ENCODE measurements at places on chromosomes 1 and 21. TPM values are rescaled to one million over a fixed set of nuclear protein-coding genes. Genes with fewer than 3 reads are reported as not detected.

DNA sequence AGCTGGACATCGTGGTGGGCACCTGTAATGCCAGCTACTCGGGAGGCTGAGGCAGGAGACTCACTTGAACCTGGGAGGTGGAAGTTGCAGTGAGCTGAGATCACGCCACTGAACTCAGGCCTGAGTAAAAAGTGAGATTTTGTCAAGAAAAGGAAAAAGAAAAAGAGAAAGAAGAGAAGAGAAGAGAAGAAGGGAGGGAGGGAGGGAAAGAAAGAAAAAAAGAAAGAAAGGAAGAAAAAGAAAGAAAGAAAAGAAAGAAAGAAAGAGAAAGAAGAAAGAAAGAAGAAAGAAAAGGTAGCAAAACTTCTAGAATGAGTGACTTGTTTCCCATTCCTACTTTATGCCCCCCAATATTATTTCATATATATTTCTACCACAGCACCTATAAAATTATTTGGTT, 98.8 kb downstream of the UBE2U start:
- DNase-seq, result no peak

The MAGI3 gene
- 5.8 TPM for total RNA-seq

The HSD3B2 gene
- not detected for total RNA-seq

The ACTN2 gene
- not detected for total RNA-seq

- no peak for DNase-seq
These were observed 4.8 kb upstream of the GJA8 start for GRCh38 chr1:147897789-147898188.

- no peak for DNase-seq
These were observed 1.2 kb downstream of the SYTL1 start for GRCh38 chr1:27342778-27343638.

The STUM gene
- 0.35 TPM for total RNA-seq

- no peak for DNase-seq
These were observed 196.0 kb upstream of the SAMSN1 start for GRCh38 chr21:14742119-14742518.

DNA sequence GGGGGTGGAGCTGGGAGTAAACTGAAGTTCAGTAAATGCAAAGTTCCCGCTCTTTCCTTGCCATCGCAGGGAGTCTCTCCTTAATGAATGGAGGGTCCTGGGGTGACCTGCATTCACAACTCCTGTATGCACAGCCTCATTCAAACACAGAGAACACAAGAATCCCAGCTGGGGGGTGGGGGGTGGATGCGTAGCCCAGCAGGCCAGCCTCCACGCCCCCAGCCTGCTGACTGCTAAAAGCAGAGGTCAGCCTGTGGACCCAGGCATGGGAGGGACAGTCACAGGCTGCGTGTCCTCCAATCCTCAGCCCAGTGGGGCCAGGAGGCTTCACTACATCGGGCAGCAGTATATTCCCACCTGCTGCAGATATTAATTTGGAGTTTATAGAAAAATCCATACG, 263.1 kb downstream of the GRIK3 start:
- DNase-seq, result no peak

The GCSAML gene
- total RNA-seq, result not detected

GRCh38 chr1:157893686-157894085, 52.1 kb upstream of the CD5L start:
- no peak for DNase-seq

GRCh38 chr21:35099310-35099709, 50.2 kb upstream of the RUNX1 start:
- DNase-seq, result no peak

DNA sequence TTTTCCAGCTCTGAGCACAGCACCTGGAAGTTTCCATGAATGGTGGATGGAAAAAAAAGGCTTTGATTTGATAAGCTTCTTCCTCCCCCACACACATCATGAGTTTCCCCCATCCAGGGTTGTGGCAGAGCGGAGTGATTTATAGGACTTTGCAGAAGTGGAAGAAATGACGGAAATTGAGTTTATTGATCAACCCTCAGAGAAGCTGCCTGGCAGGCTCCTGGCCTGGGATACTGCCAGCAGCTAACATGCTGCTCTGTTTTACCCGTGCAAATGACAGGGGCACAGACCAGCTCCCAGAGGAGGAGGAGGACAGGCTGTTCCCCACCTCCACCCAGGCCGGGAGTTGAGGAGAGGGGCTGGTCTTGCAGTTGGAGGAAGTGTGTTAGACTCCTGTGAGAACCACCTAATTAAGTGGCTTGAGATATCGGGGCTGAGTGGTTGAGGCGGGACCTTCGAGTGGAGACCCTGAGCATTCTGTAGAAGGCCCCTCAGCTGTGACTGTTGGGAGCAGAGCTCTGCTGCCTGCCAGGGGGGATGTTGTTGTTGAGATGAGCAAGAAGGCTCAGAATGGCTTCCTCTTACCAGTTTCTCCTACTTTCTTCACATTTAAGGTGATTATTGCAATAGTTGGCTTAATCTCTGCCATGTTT, 21.8 kb downstream of the ADORA1 start:
- no peak for DNase-seq

The NBPF26 gene
- 7.0 TPM for total RNA-seq

GRCh38 chr1:24892188-24893153, 37.6 kb downstream of the RUNX3 start:
- no peak for DNase-seq

- DNase-seq, result no peak
These were observed 88.3 kb downstream of the S1PR1 start for GRCh38 chr1:101325144-101325543.

The ATP8B2 gene
- 75.4 TPM for total RNA-seq

- DNase-seq, result no peak
These were observed 155.3 kb downstream of the ADSS2 start for GRCh38 chr1:244296447-244296846.

GRCh38 chr1:183466781-183467180, 5.5 kb upstream of the SMG7 start:
- DNase-seq, result no peak

DNA sequence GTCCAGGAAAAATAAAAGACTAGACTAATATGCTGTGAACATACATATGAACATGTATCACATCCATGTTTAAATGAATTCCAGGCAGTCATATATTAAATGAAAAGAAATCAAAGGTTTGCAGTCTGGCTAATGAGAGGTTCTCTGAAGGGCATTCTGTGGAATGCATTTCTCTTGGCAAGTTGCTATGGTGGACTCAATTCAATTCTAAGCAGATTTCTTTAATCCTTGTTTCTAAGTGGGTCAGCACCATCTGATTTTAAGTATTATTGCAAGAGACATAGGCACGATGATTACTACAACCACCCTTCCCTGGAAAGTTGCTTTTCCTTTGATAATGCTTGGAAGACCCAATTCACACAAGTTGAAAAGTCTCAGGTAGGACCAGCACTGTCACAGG, 23.9 kb upstream of the ABCA4 start:
- DNase-seq, result no peak

The FAM151A gene
- not detected for total RNA-seq

The GBP5 gene
- 3.0 TPM for total RNA-seq

DNA sequence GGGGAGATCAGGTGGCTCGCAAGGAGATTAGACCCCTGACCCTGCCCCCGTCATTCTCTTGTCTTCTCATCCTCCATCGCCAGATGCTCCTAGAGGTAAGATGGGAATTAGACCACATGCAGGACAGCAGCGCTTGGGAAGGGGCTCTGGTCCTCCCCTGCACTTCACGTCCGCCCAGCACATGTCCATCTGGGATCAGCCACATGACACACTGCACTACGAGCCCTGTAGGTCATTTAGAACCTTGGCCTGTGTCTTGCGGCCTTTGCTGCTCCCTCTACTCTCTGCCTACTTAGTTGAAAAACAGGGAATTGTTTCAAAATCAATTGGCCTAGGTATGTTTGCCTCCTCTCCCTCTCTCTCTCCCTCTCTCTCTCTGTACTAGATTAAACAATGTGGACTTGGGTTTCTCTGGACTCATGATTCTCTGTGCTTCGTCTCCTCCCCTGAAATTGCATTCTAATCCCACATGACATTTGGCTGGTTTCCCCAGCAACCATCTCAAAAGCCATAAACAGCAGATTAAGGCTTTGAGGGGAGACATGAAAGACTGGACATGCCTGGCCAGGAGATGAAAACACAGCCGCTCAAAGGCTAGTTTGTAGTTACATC, 3.8 kb upstream of the NCMAP start:
- no peak for DNase-seq

The HSF2BP gene
- total RNA-seq, result 1.7 TPM

- DNase-seq, result no peak
These were observed 136.6 kb downstream of the PLXNA2 start for GRCh38 chr1:208107425-208108212.

The GUCA2B gene
- not detected for total RNA-seq

The DRAXIN gene
- 0.68 TPM for total RNA-seq

DNA sequence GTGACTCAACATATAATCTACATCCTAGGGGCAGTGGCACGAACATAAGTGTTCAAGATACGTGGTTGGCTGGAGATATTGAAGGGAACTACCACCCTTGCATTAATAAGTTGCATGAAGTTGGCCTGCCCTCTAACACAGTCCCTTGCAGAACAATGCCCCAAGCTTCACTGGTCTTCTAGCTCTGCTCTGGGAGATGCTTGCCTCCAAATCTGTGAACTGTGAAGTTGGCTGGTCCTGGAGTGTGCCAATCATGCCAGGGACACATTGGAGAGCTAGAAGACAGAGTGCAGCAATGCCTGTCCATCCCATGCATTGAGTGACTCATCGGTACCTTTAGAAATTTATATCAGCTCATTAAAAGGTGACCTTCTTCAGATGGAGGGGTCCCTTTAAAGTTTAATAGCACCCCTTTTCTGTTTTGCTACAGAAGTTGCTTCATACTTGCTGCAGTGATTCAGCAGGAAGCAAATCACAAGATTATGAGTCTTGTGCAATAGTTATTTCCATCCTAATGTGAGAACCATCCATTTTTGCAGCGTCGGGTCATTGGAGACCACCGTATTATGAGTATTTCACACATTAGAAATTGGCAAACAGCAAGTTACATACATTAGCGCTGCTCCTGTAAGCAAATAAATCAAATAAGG, 55.2 kb upstream of the KAZN start:
- no peak for DNase-seq

The CDKN2C gene
- total RNA-seq, result 1.0 TPM

The RHBDL2 gene
- total RNA-seq, result not detected

DNA sequence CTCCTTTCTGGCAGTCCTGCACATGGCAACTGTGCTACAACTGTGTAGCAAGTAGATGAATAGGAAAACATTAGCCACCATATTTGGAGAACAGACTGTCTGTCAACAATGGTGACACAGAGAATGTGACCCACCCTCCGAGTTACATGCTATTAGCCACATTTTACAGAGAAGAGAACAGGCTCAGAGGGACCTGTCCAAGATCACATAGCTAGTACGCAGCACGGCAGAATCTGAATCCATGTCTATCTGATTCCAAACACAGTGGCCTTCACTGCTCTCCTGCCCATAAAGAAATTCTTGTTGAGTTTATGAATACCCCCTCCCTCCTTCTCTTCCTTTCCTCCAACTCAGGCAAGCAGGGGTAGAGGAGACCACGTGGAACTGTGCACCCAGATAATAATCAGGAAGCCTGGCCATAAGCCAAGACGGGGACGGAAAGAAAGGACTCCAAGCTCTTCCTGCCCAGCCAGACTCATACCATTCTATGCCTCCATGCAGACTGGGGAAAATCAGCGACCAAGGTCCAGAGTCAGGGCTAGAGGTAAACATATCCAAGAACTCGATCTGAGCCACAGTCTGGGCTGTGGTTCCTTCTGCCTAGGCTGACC, 78.8 kb downstream of the TRABD2B start:
- DNase-seq, result no peak

The AMPD1 gene
- total RNA-seq, result not detected

- no peak for DNase-seq
These were observed 3.4 kb downstream of the SPATC1L start for GRCh38 chr21:46180778-46181391.

- no peak for DNase-seq
These were observed 15.3 kb upstream of the SRSF4 start for GRCh38 chr1:29196863-29197589.

The BARHL2 gene
- not detected for total RNA-seq

DNA sequence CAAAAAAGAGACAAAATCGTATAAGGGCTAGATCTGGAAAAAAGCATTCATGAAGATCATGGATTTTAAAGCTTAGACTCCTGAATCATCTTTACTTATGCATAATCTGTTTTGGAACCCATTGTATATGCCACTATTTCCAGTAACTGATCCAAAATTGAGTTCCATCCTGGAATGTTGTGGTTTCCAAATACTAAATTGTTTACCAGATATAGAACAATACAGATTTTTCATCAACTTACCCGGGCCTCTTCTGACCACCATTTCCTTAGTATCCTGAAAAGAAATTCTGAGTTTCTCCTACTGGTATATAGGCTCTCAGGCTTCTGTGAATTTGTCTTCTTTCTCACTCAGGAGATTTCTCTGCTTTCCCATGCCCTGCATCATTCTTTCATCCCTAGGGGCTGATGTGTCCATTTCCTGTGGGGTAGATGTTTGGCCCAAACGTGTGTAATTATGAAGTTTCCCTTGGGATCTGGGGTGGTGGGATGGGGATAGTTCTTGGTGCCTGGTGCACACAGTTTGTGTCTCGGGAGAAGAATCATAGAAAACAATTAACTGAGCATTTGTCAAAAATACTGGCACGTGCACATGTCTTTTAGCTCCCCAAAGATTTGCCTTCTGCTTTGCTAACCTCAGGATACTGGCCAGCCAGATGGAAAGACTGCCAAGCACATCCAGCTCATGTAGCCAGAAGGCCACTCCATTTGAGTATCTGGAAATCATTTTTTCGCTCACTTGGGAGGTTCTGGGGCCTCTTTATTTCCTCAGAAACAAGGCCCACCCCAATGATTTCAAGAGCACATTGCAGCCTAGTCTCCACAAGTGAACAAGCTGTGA, 127.8 kb downstream of the NTMT2 start:
- no peak for DNase-seq

The KRTAP19-1 gene
- total RNA-seq, result not detected

The CCDC28B gene
- 17.5 TPM for total RNA-seq

- DNase-seq, result no peak
These were observed 17.2 kb upstream of the BEND5 start for GRCh38 chr1:48793863-48794262.

GRCh38 chr1:225460737-225461532, 33.1 kb upstream of the LBR start:
- DNase-seq, result no peak

DNA sequence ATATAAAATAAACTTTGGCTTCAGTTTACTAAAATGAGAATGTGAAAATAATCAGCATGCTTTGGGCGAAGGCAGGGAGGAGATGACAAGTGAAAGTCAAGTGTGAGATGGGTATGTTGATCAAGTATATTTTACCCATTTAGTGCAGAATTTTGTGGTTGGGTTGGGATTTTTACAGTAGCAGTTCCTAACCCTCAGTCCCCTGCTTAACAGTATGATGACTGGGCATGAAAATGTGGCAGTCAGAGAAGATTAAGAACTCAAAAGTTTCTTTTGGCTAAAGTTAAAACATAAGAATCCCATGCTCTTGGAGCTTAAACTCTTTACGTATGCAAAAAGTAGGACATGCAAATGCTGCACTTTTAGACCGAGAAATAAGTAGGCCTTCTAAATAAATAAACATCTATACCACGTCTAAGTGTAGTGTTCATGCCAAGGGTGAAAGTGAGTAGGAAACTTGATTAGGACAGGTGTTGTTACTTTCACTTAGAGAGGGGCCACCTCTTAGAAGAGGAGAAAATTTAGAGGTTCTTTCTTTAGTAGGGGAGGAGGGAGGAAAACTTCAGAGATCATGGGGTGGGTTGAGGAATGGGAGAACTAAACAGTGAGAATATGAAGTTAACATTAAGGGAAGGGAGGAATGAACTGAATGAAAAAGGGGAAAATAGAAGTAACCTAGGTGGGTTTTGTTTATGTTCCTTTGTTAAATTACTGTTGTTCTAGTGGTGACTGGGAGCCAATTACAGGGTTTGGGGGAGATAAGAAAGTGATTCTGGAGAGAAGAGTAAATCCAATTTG, 127.8 kb downstream of the OSBPL9 start:
- no peak for DNase-seq

The DIO1 gene
- total RNA-seq, result not detected

- DNase-seq, result no peak
These were observed 204.9 kb downstream of the KCNJ6 start for GRCh38 chr21:37711286-37711829.

Measured in glomerular endothelial cell (primary cell).